Endothelial cell (in vitro differentiated cells): ENCODE measurements at places on chromosomes 4 and X. TPM values are rescaled to one million over a fixed set of nuclear protein-coding genes. Genes with fewer than 3 reads are reported as not detected.

Gene RAP1GDS1
- 67.8 TPM for total RNA-seq

GRCh38 chr4:61824454-61824853 is 624.3 kb downstream of the ADGRL3 start:
- DNase-seq: no peak

- no peak for DNase-seq
Observed at GRCh38 chr4:8105306-8106100, 53.1 kb downstream of the ABLIM2 start.

DNA sequence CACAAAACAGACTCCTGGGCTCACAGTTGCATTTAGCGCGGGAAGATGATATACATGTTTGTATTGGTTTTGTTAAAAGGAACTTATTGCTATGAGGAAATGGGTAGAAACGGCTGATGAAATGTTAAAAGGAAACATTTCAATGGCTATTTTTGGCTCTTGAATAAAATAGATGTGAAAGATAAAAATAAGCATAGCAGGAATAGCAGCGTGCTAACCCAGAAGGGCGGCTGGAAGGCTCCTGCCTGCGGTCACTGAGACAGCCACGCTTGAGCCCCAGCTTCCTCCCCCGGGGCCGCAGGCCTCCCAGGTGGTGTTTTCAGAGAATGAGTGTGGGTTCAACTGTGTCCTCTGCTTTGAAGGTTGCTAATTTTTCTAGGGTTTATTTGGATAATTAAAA is 35.0 kb upstream of the CLCN4 start:
- DNase-seq: no peak

GRCh38 chr4:67038228-67038566 is 507.1 kb downstream of the CENPC start:
- no peak for DNase-seq
